ENCODE measurements at places on chromosomes 1 and 21. TPM values are rescaled to one million over a fixed set of nuclear protein-coding genes. Genes with fewer than 3 reads are reported as not detected.

- H3K4me3 ChIP-seq: no peak overlapping the region
- no peak overlapping the region for H3K27ac ChIP-seq
- no peaks in the 10 kb centered on the region for H3K36me3 ChIP-seq
- H3K4me1 ChIP-seq: no peaks in the 10 kb centered on the region
- H3K27me3 ChIP-seq: no peaks in the 10 kb centered on the region
- DNase-seq: no peak
These were observed 323.0 kb upstream of the ADGRL2 start for GRCh38 chr1:81477710-81478109.

DNA sequence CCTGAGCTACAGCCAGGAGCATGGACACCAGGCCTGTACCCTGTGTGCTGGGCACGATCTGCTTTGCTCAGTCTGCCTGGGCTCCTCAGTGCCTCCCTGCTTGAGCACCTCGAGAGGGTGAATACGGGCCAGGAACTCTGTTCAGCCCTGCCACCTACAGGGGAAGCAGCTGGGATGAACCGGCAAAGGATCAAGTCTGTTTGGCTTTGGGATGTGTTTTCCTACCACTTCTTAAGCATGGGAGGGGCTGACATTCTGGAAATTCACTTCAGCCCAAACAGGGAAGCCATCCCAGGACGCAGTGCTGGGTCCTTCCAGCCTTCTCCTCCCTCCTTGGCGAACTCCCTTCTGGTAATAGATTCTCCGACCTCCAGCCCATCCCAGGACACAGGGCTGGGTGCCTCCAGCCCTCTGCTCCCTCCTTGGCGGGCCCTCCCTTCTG, 55.8 kb upstream of the SELENON start:
- H3K27me3 ChIP-seq: no peaks in the 10 kb centered on the region
- no peak overlapping the region for H3K4me3 ChIP-seq
- no peaks in the 10 kb centered on the region for H3K36me3 ChIP-seq
- DNase-seq: peak; percentile 63
- no peak overlapping the region for H3K27ac ChIP-seq

DNA sequence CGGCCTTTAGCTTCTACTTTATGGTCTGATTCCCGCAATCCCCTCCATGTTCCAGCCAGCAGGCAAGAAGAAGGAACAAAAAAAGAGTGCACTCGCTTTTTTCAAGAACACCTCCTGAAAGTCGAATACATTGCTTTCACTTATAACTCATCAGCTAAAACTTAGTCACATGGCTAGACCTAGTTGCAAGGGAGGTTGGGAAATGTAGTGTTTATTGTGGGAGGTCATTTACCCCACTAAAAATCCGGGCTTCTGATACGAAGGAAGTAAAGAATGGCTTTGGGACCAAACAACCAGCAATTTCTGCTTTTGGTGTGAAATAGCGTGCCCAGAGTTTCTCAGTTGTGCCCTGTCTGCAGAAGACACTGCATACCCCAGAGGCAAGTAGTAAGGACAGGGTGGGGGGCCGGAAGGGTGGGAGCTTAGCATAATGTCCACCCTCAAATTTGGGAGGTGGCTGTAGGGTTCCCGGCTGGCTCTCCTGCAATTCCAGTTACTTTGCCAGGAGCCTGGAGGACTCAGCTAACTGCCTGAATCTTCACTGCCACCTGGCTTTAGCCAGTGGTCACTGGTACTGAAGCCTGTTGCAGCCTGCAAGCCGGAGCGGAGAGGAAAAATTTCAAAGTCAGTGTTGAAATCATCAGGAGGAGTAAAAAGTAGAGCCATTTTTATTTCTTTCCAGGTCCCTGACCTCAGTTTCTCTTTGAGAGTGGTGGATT, 57.7 kb upstream of the F3 start:
- no peaks in the 10 kb centered on the region for H3K4me1 ChIP-seq
- H3K4me3 ChIP-seq: no peak overlapping the region
- no peaks in the 10 kb centered on the region for H3K27me3 ChIP-seq
- no peaks in the 10 kb centered on the region for H3K36me3 ChIP-seq

Gene PAQR6
- total RNA-seq: 7.1 TPM

DNA sequence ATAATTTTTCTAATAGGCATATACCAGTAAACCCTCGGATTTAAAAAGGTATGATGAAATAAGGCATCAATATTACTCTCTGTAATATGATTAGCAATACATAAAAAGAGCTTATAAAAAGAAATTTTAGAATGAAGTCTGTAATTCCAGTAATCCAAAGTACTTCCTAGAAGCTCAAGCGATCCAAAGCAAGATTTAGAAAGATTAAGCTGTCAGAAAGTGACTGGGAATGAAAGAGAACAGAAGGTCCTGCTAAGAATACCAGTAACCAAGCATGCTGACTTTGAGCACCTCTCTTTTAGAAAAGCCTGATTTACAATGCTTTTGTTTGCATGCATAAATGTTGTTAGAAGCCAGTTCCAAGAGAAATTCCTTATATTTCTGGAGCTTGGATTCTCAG, 125.1 kb downstream of the GIPC2 start:
- no peak for DNase-seq
- H3K4me1 ChIP-seq: no peaks in the 10 kb centered on the region
- H3K4me3 ChIP-seq: no peak overlapping the region
- H3K27ac ChIP-seq: no peak overlapping the region

DNA sequence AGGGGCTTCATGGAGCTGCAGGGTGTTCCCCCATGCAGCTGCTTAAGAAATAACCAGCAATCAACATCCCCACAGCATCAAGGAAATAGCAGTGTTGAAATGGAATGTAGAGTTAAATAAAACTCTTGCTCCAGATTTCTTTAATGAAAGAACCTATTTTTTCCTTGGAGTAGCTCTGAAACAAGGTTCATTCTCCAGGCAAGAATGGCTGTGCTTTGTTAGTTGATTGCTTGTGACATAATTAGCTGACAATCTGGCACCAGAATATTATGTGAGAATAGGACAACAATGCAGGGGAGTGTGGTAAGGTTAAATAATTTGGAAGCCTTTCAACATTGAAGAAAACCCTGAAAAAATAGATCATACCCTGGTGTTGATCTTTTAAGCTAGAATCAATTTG, 254.2 kb upstream of the RRP15 start:
- H3K36me3 ChIP-seq: no peaks in the 10 kb centered on the region
- H3K27ac ChIP-seq: no peak overlapping the region
- H3K4me1 ChIP-seq: peaks cover under 1% of the 10 kb centered on the region
- no peaks in the 10 kb centered on the region for H3K27me3 ChIP-seq

- H3K27me3 ChIP-seq: peaks cover 2% of the 10 kb centered on the region
- H3K27ac ChIP-seq: no peak overlapping the region
- H3K4me3 ChIP-seq: no peak overlapping the region
- DNase-seq: no peak
These were observed 16.4 kb upstream of the VASH2 start for GRCh38 chr1:212933815-212934471.

- DNase-seq: no peak
- H3K4me3 ChIP-seq: no peak overlapping the region
- H3K4me1 ChIP-seq: no peaks in the 10 kb centered on the region
- no peaks in the 10 kb centered on the region for H3K36me3 ChIP-seq
These were observed 19.8 kb downstream of the TINAGL1 start for GRCh38 chr1:31595836-31596736.

DNA sequence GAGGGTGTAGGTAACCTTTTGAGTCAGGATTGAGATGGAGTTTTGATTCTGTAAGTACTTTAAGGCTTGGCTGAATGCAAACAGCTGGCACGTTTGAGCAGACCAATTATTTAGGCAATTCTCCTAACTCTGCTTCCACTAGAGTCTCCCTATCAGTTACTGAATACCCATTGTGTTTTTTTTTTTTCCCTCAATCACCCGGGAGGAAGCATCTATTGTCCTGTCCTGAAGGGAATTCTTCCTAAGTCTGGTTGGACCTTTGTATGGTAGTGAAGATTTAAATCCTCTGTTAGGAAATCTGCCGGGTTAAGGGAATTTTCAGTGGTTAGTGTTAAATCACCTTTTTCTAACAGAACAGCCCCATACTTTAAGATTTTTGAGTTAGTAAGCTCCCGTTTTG, 571.2 kb upstream of the USP24 start:
- no peaks in the 10 kb centered on the region for H3K27me3 ChIP-seq
- no peak for DNase-seq
- H3K36me3 ChIP-seq: no peaks in the 10 kb centered on the region
- no peak overlapping the region for H3K27ac ChIP-seq
- H3K4me3 ChIP-seq: no peak overlapping the region

Gene AADACL3
- total RNA-seq: 2.3 TPM

Gene GNG4
- total RNA-seq: 96.8 TPM

All from H1 (cell line).